Activated naive CD8-positive, alpha-beta T cell treated with anti-CD3 and anti-CD28 coated beads, Interleukin-2, amount 50 U/mL, for 24 hours (primary cell): ENCODE measurements at places on chromosomes 11 and 22.

- no peak for DNase-seq
These were observed 35.8 kb downstream of the CSTPP1 start for GRCh38 chr11:46972343-46972742.

GRCh38 chr11:90288212-90288821 lies 65.5 kb upstream of the CHORDC1 start:
- DNase-seq, result no peak

GRCh38 chr11:6622261-6623171 lies 3.3 kb upstream of the TPP1 start:
- DNase-seq, result no peak

- DNase-seq, result no peak
These were observed 21.0 kb downstream of the RTN4RL2 start for GRCh38 chr11:57481315-57481714.

DNA sequence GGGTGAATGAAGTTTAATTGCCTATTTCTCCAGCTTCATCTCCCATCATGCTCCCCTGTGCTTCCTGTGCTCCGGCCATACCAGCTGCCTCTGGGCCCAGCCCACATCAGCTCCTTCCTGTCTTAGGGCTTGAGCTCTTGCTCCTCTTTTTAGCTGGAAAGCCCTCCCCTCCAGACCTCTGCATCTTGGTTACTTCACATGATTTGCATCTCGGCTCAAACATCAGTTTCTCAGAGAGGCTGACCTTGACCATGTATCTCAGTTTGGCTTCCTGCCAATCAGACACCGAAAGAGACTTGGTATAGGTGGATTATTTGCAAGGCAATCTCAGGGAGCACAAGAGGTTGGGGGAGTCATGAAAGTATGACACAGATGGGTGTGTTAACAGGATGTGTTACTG lies 73.2 kb upstream of the TIMP3 start:
- DNase-seq, result no peak

GRCh38 chr11:75472081-75472732 lies 39.2 kb upstream of the KLHL35 start:
- DNase-seq, result no peak

- DNase-seq, result no peak
These were observed 6.9 kb downstream of the SLC39A13 start for GRCh38 chr11:47415091-47415854.

- no peak for DNase-seq
These were observed 7.1 kb downstream of the EWSR1 start for GRCh38 chr22:29275167-29275566.
